Endothelial cell (in vitro differentiated cells): ENCODE measurements at places on chromosomes 3 and 15. TPM values are rescaled to one million over a fixed set of nuclear protein-coding genes. Genes with fewer than 3 reads are reported as not detected.

- no peak for DNase-seq
Measured at GRCh38 chr3:152011812-152012735, 138.6 kb downstream of the SUCNR1 start.

- no peak for DNase-seq
Measured at GRCh38 chr3:32975891-32976595, 24.6 kb downstream of the CCR4 start.

EOGT gene
- 165 TPM for total RNA-seq

FANCD2OS gene
- total RNA-seq, result not detected

- no peak for DNase-seq
Measured at GRCh38 chr3:71376503-71376902, 207.0 kb downstream of the FOXP1 start.

DNA sequence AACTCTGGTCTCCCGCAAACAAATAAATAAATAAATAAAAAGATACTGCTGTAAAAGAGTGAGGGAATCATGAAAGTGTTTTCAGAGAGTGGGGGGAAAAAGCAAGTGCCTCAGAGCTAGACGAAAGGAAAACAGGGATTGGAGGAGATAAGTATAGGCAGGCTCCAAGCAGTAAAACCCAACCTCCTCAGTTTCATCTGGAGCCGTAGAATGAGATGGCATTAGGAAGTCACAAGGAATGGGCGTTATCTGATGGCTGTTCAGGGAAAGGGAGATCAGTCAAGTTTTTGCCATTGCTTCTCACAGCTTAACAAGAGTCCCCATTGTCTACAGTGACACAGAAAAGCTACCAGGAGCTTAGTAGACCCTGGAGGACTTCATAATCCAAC is 451.5 kb upstream of the PPP2R3A start:
- DNase-seq, result no peak

GRCh38 chr15:31001702-31002101 is 10.3 kb upstream of the MTMR10 start:
- no peak for DNase-seq

SERINC4 gene
- total RNA-seq, result not detected

GRCh38 chr15:84883916-84884781 is at the start of gene SLC28A1:
Gene SLC28A1, plus strand, starts transcription at chr15:84884662. Its CDS starts 3,099 bp downstream, at chr15:84887761.
- no peak for DNase-seq

DIPK2A gene
- 21.4 TPM for total RNA-seq

HTR3C gene
- not detected for total RNA-seq

CIB2 gene
- 16.4 TPM for total RNA-seq

MST1 gene
- 22.0 TPM for total RNA-seq

- no peak for DNase-seq
Measured at GRCh38 chr3:12948371-12948770, 107.0 kb upstream of the RPL32 start.

AHSG gene
- total RNA-seq, result not detected
